ENCODE measurements at places on chromosomes 6 and 20.

DNA sequence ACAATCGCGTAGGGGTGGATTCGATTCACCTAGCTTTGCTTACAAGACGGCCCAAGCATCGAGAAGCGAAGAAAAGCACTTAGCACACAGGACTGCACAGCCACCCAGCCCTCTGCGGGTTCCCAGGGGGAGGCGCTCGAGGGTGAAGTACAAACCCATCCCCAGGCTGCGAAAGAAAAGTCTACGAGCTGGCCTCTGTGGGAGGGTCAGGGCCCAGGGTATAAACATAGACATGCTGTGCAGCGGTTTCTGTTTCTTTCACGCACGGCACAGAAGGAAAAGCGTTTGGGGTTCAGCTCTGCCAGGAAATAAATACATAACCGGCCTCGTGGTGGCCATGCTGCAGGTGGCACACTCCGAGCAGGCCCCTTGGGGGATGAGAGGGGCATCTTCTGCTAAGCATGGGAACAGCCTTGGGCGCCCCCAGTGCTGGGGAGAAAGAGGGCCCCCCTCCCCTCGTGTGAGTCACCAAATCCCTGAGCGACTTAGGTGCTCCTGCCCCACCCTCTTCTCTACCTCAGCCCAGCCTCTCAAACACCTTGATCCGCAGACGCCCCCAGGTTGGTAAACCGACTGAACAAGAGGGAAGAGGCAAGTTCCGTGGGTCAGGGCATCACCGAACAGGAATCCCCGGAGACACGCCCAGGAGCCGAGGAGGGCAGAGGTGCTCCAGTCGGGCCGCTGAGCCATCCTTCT lies 91.6 kb upstream of the RIPOR2 start:
- no peak for DNase-seq

DNA sequence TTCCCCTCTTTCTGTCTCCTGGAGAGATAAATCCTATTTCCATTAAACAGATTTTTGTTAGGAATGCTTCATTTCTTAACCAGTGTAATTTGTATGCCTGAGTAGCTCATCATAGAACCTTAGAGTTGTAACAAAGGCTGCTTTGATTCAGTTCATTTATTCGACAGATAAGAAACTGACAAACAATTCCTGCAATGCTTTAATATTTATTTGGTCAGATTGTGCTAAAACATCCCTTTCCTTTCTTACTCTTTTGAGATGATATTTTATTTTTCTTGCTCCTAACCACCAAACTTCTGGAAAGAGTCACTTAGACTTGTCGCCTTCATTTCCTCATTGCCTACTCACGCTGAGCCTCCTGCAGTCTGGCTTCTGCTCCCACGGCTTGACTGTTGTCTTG lies 89.0 kb upstream of the SUPT3H start:
- DNase-seq: no peak

DNA sequence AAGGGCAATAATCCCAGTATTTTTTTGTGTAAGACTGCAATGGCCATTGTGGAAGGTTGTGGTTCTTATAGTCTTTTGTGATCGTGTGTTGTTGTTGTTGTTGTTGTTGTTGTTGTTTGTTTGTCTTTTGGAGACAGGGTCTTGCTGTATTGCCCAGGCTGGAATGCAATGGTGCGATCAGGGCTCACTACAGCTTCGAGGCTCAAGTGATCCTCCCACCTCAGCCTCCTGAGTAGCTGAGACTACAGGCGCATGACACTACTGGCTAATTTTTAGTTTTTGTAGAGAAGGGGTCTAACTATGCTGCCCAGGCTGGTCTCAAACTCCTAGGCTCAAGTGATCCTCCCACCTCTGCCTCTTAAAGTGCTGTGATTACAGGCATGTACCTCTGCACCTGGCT lies 3.5 kb upstream of the GSTA4 start:
- no peak for DNase-seq

DNA sequence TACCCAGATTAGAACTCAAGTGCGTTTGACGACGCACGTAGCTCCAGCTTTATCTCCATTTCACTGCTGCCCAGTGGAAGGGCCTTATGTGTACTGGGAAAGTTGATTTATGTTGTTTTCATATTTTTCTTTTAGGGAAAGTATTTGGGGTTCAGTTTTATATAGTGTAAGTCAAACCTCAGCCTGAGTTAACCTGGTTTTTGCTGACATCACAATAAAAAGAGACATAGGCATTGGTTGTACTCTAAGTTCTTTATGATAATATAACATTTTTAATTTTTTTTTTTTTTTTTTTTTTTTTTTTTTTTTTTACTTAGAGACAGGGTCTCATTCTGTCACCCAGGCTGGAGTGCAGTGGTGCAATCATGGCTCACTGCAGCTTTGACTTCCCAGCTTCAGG lies 34.1 kb upstream of the PRL start:
- no peak for DNase-seq

GRCh38 chr6:136762022-136762975 lies 30.0 kb downstream of the MAP3K5 start:
- no peak for DNase-seq

- DNase-seq: no peak
Observed at GRCh38 chr20:50930976-50931305, 296 bp downstream of the ADNP start.

DNA sequence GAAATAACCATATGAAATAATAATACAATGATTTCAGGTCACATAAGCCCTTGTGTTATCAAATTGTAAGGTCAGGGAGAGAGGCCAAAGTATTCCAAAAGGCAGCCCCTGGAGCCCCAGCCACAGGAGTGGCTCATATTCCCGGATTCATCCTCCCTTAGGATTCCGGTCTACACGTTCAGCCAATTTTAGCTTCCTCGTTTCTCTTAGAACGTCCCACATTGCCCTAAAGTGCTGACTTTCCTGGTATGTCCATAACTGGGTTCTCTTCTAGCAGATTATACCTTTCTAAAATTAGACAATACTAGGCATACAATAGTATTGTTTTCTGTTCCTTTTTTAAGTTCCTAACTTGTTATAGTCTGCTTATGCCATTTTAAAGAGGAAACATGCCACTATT lies 192.7 kb upstream of the NOX3 start:
- DNase-seq: no peak

DNA sequence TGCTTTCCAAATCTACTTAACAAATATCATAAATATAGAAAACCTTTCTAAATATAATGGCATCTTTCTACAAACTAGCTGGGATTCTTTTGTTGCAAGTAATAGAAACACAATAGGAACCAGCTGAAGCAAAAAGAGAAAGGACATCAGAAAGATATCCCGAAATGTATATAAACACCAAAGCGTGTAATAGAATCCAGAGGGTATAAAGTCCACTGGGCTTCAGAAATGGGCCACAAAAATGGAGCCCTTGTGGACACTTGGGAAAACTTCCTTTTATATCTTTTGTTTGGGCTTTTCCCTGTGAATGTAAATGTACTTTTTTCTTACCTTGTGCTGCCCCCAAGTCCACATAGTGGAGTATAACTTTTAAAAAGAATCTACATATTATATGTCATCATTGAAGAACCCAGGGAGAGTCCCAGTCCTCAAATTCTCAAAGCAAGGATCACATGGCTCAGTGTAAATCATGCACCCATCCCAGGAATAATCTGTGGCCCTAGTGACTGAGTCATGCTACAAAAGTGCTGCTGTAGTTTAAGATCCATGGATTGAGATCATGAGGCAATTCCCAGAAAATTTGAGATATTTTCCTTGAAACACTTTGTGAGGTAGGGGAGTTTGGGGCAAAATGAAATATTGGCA lies 457.0 kb downstream of the EPM2A start:
- DNase-seq: no peak
